ENCODE measurements at places on chromosomes 16 and 17.

GRCh38 chr16:78284957-78285434, 185.5 kb downstream of the WWOX start:
- DNase-seq, result no peak

GRCh38 chr17:50563092-50563511, 2.6 kb downstream of the CACNA1G start:
- no peak for DNase-seq

- DNase-seq, result no peak
Measured at GRCh38 chr16:19020689-19021088, 37.0 kb downstream of the TMC7 start.

DNA sequence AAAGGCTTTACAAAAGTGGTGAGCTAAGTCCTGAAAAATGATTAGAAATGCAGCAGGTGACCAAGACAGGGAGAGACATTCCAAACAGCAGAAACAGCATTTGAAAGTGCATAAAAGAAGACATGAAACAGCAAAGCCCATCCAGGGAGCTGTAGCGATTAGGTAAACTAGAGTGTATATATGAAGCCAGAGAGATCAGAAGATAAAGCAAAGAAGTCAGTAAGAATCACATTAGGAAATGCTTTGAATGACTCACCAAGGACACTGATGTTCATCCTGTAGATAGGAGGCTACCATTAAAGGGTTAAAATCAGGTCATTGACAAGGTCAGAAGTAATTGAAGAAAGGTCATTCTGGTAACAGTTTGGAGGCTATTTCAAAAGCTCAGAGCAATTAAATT, 27.6 kb upstream of the VAT1L start:
- no peak for DNase-seq

Measured in erythroblast (primary cell).